Vagina (tissue), 2 donors: ENCODE measurements at places on chromosomes 11 and 22.

DNA sequence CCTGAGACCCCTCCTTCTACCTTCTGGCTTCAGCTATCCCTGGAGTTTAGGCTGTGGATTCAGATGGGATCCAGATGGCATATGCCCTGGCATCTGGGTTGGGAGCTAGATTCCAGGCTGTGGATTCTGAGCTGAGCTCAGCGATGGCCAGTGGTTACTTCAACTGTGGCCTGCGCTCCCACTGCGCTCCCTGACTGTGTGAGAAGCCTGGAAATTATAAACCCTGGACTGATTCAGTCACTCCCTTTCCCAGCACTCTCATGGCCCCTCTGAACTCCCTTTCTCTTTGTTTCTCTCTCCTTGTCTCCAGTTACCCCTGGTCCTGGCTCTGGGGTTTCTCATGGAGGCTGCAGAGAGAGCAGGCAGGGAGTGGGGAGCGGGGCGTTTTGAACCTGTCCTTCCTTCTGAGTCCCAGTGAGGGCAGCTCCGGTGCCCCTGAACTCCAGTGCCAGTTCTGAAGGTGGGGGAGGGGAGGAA is 4.8 kb downstream of the ARHGEF17 start:
- no peak for DNase-seq

DNA sequence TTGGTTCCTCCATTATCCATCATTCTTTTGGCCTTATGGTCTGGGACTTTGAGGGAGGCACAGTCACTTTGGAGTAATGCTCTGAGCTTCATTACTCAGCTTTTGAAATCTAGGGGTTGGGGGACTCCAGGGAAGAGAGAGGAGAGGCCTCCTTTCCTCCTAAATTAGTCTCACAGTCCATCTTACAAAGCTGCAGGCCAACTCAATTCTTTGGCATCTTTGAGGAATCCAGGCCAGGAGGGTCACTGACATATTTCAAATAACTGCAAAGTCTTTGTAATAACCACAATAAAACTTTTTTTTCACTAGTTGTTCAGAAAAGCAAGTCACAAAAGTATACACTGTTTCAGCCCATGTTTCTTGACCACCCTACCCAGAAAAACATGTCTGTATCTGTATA is 73.3 kb upstream of the FAR1 start:
- no peak for DNase-seq

- no peak for DNase-seq
These were observed 1.4 kb upstream of the GAL3ST1 start for GRCh38 chr22:30575859-30576258.

DNA sequence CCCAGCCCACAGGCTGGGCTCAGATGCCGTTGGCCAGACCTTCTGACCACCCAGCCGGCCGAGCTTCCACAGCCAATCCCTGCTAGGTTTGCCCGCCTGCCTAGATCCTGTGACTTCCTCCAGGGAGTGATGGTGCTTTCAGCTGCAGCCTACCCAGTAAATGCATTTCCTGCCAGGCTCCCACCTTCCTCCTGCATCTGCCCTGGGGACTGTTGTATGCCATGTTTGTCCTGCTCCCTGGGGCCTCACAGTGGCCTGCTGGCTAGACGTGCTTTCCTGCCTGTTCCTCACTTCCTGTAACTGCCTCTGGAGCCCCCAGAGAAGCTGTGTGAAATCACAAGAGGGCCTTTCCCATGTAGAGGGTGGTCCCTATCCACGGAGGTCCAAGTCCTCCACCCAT is 86.2 kb downstream of the GALNT18 start:
- DNase-seq, result no peak

- no peak for DNase-seq
These were observed 1.1 kb upstream of the DIXDC1 start for GRCh38 chr11:111936040-111936540.

- DNase-seq, result no peak
These were observed 181.5 kb upstream of the ZBED5 start for GRCh38 chr11:11039208-11039965.

DNA sequence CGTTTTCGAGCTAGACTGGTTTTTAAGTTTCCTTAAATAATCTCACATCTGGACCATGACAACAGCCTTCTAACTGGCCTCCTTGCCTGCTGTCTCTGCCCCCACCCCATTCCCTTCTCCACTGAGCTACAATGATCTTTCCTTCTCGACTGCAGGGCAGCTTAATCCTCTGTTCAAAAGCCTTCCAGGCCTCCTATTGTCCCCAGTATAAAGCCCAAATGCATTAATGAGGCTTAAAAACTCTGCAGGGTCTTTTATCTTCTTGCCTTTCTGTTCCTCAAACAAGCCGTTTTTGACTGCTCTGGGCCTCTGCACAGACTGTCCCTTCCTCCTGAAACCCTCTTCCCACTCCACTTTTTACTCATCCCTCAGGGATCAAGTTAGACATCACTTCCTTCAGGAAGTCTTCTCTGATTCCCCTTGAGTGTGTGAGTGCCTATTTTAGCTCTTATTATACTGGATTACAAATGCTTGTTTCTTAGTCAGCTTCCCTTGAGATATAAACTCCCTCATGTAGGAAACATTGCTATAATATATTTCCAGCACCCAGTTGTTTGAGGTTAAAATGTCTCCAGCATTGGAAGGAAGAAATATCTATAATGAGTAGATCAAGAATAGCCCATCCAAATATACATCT is 23.6 kb upstream of the PAMR1 start:
- no peak for DNase-seq

- DNase-seq, result no peak
These were observed 187.7 kb downstream of the EFCAB6 start for GRCh38 chr22:43624144-43624998.

- no peak for DNase-seq
These were observed 6.4 kb downstream of the STARD10 start for GRCh38 chr11:72787216-72788104.

GRCh38 chr11:56911312-56911711 is 77.4 kb upstream of the OR5AK2 start:
- no peak for DNase-seq

- no peak for DNase-seq
These were observed 6.4 kb upstream of the LDHAL6A start for GRCh38 chr11:18449251-18449650.

DNA sequence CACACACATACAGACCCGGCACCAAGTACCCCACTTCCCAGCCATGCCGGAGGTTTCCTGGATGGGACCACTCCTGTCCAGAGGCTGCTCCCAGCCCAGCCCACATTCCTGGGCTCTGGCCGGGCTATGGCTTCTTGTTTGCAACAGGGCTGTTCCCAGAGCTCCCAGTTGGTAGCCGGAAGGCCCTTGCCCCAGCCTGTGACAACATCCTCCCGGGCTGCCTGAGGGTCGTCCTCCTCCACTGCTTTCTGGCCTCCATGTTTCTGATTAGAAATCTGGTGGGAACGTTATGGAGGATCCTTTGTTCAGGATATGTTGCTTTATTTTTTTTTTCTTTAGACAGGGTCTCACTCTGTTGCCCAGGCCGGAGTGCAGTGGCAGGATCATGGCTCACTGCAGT is 952 bp upstream of the CYP2D6 start:
- DNase-seq, result no peak

- no peak for DNase-seq
These were observed 58.5 kb upstream of the SESN3 start for GRCh38 chr11:95289378-95290101.

- DNase-seq, result no peak
These were observed 89.1 kb downstream of the BBOX1 start for GRCh38 chr11:27129686-27130085.

DNA sequence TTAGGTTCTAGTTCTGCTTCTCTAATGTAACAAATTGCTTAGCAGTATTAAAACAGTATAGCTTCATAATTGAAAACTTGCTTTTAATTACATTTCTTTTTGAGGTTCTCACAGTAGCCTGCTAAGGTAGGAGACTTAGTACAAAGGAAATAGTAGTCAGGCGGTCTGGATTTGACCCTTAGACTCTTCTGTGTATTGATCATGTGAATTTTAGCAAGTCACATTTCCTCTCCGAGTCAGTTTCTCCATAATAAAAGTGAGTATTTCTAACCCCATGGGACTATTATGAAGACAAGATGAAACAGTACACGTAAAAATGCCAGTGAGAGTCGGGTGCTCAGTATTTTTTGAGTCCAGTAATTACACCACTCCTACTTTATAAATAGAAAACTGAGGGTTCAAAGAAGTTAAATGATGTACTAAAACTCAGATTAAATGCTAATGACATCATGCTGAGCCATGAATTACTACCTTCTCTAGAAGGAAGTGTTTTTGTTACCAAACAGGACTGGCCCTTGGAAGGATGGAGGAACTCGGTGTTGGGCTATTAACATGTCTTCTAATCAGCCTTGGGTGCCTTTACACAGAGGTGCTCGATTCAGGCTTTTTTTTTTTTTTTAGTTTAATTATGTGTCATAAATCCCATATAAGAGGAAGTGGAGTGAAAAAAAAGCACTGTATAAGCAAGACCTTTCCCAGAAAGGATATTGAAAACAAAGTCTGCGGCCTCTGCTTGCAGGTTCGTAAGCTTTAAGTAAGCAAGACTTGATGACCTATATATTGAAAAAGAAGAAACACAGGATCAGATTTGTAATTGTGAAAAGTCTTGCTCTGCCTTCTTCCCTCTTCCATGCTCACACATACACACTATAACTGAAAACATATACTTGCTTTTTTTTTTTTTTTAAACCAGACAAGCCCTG is 109.0 kb downstream of the EMSY start:
- DNase-seq, result no peak

DNA sequence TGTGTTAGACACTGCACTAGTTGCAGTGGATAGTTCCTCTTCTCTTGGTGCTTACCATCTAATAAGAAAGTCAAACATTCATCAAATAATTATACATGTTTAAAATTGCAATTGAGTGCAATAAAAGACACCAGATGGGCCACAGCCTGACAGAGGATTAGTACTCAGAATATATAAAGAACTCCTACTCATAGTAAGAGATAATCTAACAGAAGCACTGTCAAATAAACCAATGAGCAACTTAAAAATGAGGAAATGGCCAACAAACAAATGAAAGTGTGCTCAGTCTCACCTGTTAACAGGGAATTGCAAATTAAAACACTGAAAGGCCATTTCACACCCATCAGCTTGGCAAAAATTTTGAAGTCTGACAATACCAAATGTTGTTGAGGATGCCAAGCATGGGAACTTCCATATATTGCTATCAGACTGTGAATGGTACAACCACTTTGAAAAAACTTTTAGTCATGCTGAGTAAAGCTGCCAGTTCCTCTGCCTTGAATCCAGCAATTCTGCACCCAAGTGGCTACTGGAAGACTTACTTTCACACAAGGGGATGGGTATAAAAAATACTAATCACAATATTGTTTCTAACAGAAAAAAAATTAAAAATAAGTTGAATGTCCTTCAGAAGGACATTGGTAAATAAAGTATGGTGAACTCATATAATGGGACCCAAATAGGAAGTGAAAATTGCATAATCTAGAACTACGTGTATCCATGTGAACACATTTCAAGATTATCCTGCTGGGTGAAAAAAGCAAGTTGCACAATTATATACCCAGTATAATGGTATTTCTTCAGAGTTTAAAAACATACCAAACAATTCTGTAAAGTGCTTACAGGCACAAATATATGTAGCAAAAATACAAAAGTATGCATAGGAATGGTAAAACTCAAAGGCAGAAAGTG is 41.4 kb upstream of the CREB3L1 start:
- no peak for DNase-seq

GRCh38 chr22:26707090-26707489 is 49.7 kb downstream of the MIAT start:
- no peak for DNase-seq

DNA sequence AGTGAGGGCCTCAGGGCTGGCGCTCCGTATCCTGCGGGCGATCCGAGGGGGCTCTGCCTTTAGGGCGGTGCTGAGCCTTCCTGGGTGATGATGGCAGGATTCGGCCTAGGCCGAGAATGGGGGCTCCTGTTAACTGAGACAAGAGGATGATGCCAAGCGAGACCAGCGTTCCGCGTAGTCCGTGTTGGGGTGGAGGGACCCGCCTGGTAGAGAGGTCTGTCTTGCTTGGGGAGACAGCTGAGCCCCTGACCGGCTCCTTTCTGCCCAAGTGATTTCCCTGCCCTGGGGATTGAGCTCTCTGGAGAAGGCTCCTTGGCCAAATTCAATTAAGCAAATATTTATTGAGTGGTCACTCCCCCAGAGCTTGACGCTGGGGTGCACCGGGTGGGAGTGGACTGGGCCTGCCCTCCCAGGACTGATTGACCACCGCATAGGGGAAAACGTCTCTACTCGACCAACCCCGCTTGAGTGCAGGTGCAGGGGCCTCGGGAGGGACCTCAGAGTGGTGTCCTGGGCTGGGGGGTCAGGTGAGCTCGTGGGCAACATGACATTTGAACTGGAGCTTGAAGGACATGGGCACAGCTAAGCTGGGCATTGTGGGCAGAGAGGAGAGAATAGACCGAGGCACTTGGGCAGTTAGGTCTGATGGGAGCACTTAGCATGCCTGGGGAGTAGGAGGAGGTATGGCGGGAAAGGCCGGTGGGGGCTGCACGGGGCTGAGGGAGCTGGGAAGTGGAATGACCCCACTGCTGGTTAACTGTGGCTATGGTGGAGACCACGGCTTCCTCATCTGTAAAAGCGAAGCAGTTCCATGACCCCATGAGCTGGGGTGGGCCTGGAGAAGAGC is 1.1 kb downstream of the GNAZ start:
- DNase-seq, result no peak

GRCh38 chr11:92623055-92623454 is 346.4 kb upstream of the MTNR1B start:
- no peak for DNase-seq

GRCh38 chr22:30425616-30426387 is at the start of gene MTFP1:
Gene MTFP1 (plus strand): TSS chr22:30425768. CDS start chr22:30425880, 112 bp downstream.
- DNase-seq, result no peak

DNA sequence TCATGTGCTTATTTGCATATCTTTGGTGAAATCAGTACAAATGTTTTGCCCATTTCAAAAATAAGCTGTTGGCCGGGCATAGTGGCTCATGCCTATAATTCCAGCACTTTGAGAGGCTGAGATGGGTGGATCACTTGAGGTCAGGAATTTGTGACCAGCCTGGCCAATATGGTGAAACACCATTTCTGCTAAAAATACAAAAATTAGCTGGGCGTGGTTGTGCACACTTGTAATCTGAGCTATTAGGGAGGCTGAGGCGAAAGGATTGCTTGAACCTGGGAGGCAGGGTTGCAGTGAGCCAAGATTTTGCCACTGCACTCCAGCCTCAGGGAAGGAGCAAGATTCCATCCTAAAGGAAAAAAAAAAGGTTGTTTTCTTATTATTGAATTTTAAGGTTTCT is 136.0 kb downstream of the SWAP70 start:
- DNase-seq, result no peak

GRCh38 chr11:67317888-67318555 is 14.7 kb downstream of the SSH3 start:
- no peak for DNase-seq

- DNase-seq, result no peak
These were observed 23.0 kb downstream of the LMO2 start for GRCh38 chr11:33868647-33869461.
